Posterior cingulate gyrus (tissue), 11 donors: ENCODE measurements at places on chromosomes 6 and 20.

DNA sequence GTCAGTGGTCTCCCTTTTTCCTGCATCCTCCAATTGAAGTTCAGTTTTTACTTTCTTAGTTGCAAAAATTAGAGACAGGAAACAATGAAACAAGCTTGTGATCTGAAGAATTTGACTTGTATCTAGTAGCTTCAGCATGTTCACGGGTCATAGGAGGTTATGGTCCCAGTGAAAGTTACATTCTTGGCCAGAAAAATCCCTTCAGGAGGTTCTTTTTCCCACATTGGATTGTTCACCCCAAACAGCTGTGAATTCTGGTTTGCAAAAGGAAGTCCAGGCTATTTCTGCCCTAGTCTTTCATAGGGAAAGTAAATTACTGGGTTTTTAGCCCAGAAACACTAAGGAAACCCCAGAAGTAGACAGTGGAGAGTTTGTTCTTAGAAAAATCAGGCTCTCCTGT is 8.1 kb downstream of the ANKS1A start:
- DNase-seq, result no peak

GRCh38 chr6:169839029-169839481 is 87.6 kb downstream of the ERMARD start:
- no peak for DNase-seq

GRCh38 chr6:22288721-22289120 is 8.1 kb downstream of the PRL start:
- DNase-seq, result no peak

- DNase-seq, result no peak
Measured at GRCh38 chr6:63504777-63505384, 67.4 kb upstream of the LOC128125822 start.

- no peak for DNase-seq
Measured at GRCh38 chr6:107196152-107196551, 80.8 kb upstream of the BEND3 start.

DNA sequence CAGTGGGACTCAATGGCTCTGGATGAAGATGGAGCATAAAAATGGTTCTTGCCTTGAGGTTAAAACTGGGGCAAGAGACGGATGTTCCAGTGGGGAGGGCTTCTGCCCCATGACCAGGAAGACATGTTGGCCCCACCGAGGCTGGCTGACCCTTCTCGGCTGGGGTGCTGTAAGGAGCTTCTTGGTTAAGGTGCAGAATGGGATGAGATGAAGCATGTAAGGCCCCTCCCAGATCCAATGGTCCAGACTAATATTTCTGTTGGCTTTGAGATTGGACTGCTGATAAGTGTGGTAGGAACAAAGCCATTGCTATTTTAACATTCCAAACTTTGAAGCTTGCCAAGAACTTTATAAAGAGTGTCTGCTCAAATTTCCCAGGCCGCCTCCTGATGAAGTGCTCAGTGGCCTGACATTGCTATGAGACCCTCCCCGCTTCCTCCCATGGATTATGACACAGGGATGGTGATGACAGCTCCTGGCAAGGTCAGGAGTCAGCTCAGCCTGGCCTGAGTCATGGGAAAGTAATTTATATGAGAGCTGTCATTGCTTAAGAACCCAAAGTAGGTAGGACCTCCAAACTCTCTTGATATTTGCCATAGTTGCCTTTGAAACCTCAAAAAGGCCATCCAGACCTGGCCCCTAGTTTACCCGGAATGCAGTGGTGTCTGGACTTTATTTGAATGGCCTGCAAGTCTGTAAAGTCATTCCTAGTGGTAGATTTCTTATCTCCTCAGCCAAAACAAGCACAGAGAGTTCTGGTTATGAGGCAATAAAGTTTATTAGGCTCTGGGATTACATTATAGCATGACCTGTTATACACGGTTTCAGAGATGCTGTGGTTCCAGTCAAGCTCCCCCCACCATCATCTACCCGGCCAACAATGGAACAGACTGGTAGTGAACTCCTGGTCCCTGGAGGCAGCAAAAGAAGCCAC is 55.2 kb downstream of the TGM2 start:
- DNase-seq, result no peak

DNA sequence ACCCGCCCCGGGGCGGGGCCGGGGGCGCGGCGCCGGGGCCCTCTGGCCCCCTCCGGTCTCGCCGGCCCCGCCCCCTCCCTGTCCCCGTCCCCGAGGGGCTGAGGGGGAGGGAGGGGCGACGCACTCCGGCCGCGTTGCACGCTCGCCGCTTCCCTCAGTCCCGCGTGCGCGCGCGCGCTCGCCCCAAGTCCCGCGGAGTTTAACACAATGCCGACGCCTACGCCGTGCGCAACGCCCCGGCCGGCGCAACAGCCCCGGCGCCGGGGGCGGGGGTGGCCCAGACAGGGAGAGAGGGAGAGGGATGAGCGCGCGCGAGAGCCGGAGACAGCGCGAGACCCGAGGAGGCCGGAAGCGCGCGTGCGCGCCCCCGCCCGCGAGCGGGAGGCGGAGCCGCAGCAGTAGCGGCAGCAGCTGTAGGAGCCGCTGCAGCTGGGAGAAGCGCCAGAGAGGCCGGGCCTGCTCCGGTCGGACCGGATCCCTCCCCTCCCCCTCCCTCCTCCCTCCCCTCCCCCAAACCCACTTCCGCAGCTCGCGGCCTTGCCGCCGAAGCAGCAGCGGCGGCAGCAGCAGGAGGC is 996 bp downstream of the ZBTB2 start:
- DNase-seq, result peak; percentile 97

DNA sequence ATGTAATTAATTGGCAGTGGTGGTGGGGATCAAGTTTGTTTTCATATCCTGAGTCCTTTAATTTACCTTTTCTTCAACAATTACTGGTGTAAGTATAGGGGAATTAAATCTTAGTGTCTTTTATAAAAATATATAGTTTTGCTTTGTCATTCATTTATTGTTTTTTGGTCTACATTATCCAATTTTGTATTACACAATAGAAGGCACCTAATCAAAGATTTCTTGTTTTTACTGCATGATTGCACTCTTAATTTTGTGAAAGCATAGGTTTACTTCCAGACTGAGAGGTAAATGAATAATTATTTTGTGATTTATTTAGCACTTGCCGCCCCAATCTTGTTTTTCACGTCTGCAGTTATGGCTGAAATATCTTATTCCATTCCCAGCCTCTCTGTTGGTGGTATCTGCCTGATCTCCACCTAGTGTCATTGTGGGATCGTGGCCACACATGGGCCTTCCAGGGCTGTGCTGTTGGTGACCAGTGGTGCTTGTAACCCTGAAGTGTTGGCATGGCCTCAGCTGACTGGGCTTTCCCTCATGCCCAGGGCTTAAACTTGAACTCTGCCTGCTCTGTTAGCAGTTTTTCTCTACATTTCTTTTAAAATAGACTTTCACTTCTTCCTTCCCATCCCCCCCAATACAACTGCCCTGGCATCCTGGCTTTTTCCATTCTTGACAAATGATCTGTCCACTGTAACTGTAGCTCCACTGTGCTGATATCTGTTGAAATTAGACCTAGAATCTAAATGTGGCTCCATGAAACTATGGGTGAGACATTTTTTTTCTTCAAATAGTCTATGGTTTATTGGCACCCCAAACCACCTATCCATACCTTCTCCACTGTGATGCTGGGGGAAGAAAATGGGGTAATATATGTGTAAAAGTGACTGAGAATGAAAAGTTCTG is 24.8 kb downstream of the E2F3 start:
- no peak for DNase-seq

- DNase-seq, result no peak
Measured at GRCh38 chr6:71043902-71044301, 87.0 kb upstream of the B3GAT2 start.

GRCh38 chr6:149136273-149136912 is 181.1 kb upstream of the TAB2 start:
- no peak for DNase-seq

GRCh38 chr20:24027229-24027628 is 38.6 kb upstream of the GGTLC1 start:
- DNase-seq, result no peak

DNA sequence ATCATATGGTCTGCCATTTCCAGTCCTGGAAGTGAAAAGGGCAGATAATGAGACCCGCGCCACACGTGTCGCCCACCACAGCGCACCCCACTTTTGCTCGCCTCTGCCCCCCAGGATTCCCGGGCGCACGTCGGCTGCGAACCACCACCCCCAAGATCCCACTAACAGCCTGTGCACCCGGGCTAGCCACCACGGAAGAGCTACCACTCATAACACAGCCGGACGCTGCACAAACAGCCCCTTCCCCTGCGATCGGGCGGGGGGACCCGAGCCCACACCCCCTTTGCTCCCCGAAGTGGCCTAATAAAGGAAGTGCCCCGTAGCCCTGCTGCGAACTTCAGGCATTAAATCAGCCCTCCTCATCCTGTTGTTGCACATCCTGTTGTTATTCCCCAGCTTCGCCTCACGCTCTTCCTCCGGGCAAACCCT is 506 bp downstream of the CITED2 start:
- DNase-seq, result peak; percentile 8

DNA sequence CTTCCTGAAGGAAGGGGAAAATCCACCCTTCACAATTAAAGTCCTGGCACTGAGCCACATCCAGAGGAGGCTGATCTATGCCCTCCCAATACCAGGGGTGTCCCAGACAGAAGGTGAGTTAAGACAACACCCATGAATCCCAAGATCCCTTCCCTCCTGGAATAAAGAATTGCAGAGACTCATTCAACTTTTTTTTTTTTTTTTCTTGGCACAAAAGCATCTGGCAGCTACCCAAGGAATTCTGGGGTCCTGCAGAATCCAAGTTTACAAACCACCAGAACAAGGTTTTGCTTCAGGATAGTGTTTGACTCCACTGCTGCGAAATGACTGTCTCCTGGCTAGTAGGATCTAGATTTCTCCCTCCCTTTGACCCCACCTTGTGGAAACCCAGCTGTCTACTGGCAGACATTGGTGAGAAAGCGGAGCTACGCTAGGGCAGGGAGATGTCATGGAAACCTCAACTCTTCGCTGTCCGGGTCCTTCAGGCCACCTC is 37.4 kb downstream of the JAG1 start:
- DNase-seq, result no peak

DNA sequence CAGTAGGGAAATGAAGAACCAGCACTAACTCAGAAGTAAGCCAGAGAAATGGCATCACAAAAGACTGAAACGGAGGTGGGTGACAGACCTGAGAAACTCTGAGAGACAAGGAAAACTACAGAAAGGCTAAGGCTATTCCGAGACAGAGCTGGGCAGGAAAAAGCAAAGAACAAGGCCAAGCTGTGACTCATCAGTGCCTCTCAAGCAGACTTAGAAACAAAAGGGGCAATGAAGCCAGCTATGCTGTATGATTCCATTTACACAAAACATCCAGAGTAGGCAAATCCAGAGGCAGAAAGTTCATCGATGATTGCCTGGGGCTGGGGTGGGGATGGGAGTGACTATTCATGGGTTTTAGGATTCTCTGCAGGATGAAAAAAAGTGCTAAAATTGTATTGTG is 50.0 kb downstream of the SLC23A2 start:
- DNase-seq, result peak; percentile 24

- no peak for DNase-seq
Measured at GRCh38 chr6:35874730-35875129, 46.2 kb downstream of the SRPK1 start.

DNA sequence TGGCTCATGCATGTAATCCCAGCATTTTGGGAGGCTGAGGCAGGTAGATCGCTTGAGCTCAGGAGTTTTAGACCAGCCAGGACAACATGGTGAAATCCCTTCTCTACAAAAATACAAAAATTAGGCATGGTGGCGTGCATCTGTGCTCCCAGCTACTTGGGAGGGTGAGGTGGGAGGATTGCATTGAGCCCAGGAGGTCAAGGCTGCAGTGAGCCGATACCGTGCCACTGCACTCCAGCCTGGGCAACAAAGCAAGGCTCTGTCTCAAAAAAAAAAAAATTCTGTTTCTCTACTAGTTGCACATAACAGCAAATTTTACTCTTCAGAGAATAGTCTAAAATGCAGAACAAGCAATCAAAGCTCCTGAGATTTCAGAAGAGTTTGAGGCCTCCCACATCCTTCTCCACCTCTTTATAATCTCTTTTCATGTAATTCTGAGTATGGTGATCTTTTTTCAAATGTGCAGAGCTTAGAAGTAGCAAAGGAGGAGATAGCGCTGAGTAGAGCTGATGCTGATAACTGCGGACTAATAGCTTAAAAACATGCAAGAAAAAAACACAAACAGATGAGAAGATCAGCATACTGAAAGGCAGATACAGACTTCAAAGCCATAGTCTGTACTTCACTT is 23.3 kb downstream of the LRRN4 start:
- DNase-seq, result no peak

DNA sequence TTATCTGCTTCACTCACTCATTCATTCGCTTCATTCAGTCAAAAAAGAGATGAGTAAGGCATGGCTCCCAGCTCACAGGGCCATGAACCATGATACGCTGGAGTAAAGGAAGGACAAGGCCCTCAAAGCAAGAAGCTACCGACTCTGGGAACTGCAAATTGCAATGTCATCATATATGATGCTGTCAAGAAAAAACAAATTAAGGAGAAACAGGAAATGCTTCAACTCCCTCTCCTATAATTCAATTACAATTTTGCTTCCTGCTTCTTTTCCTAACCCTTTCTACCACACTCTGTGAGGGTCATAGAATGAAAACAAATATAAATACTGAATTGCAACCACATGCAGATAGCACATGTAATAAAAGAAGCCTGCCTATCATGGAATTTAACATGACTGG is 725.7 kb upstream of the FLRT3 start:
- no peak for DNase-seq

DNA sequence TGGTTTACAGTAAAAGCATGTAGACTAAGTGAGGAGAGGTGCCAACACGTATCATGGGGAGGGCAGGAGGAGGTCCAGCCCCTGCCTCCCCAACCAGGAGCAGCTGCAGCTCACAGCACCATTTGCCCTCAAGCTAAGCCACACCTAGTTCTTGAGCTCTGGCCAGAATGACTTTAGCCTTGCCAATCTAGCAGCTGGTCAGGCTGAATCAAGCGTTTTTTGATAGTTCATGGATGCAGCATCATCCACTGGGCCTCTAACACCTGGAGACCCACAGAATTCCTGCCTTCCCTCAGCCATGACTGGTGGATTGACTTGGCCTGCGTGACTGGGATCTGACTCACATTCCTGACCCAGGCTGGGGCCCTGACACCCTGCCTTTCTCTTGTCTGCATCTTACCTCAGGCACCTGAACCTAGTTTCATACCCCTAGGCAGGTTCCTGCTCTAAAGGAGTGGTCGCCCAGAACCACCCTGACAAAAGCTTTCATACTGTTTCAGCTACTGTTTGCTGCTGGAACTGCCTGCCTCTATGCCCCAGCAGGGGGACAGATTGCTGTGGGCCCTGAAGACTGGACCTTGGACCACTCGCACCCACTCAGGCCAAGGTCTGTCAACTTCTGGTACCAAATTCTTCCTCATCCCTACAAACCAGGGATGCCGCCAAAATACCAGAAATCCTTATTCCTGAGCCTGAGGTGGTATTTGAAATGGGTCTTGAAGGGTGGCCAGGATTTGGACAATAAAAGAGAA is 122.3 kb downstream of the QRSL1 start:
- no peak for DNase-seq

DNA sequence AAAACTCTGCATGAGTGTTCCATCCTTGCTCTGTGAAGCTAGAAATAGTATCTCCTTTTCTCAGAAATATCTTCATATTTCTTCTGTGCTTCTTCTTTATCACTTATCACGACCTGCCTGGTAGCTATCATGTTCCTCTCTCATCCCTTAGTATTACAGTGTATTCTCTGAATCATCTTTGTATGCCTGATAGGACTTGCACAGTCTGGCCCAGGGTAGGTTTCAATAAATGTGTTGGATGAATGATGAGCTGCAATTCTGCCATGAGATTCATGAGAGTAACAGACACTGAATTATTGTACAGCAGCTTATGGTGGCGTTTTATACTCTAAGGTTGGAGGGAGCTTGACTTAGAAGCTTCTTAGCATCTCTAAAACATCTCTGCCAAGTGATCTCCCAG is 66.6 kb downstream of the GRM1 start:
- no peak for DNase-seq

- no peak for DNase-seq
Measured at GRCh38 chr20:57104113-57104512, 162.3 kb downstream of the BMP7 start.
